Neural progenitor cell (in vitro differentiated cells): ENCODE measurements at places on chromosomes 13 and 19.

DNA sequence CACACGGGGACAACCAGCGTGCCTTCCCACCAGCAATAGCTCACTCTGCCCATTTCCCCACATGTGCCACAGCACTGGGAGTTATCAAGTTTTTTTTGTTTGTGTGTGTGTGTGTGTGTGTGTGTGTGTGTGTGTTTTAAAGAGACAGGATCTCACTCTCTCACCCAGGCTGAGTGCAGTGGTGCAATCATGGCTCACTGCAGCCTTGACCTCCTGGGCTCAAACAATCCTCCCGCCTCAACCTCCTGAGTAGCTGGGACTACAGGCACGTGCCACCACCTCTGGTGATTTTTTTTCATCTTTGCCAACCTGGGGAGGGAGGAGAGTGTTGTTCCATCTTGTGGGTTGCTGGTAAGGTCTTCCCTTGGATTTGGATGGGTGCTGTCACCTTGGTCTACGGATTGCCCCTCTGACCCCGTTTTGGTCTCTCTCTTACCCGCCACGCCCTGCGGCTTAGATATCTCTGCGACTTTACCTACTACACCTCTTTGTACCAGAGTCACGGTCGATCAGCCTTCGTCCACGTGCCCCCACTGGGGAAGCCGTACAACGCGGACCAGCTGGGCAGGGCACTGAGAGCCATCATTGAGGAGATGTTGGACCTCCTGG is 22.6 kb downstream of the PGPEP1 start:
- H3K27me3 ChIP-seq, result no peaks in the 10 kb centered on the region
- no peak overlapping the region for H3K27ac ChIP-seq
- H3K4me1 ChIP-seq, result peaks cover 9% of the 10 kb centered on the region
- H3K36me3 ChIP-seq, result no peaks in the 10 kb centered on the region
- DNase-seq, result no peak

- H3K36me3 ChIP-seq, result peaks cover 18% of the 10 kb centered on the region
- H3K4me1 ChIP-seq, result no peaks in the 10 kb centered on the region
- H3K27me3 ChIP-seq, result no peaks in the 10 kb centered on the region
These were observed 24.6 kb downstream of the ZMYM5 start for GRCh38 chr13:19838865-19839275.

GRCh38 chr19:3398900-3399278 is 32.5 kb downstream of the NFIC start:
- DNase-seq, result no peak
- peaks cover 13% of the 10 kb centered on the region for H3K27me3 ChIP-seq
- no peak overlapping the region for H3K27ac ChIP-seq
- no peak overlapping the region for H3K4me3 ChIP-seq

DNA sequence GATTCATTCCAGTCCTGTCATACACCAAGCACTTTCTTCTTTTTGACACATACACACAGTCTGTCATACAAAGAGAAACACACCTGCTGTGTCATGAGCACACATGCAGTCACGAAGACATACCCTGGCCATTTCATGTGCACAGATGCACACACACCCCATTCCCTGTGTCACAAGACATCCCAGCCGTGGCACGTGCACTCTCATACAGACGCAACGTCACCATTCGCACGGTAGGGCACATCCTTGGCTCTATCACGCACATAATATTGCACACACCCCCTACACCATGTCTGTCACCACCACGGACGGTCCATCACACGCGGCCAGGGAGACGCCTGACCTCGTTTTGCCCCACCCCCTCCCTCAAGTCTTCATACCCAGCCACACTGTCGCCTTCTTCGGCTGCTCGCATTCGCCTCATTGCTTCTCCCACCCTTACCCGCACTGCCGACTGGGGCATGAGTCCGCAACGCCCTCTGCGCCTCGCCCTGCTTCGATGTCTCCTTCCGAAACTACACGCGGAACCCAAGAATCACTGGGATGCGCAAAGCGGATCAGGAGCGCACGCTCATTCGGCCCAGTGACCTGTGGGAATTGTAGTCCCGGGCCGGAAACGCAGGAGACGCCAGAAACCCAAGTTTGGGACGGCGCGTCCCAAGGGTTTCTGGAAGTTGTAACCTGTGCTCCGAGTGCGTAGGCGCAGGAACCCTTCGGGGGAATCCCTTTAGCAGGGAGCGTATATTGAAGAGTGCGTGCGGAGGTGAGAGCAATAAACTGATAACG is 6.8 kb upstream of the ZNF283 start:
- H3K4me1 ChIP-seq, result no peaks in the 10 kb centered on the region
- no peak overlapping the region for H3K27ac ChIP-seq
- DNase-seq, result no peak

- no peaks in the 10 kb centered on the region for H3K36me3 ChIP-seq
- peaks cover 5% of the 10 kb centered on the region for H3K4me1 ChIP-seq
- no peak for DNase-seq
- peaks cover 11% of the 10 kb centered on the region for H3K27me3 ChIP-seq
These were observed 46.8 kb downstream of the COLGALT1 start for GRCh38 chr19:17602217-17602616.

DNA sequence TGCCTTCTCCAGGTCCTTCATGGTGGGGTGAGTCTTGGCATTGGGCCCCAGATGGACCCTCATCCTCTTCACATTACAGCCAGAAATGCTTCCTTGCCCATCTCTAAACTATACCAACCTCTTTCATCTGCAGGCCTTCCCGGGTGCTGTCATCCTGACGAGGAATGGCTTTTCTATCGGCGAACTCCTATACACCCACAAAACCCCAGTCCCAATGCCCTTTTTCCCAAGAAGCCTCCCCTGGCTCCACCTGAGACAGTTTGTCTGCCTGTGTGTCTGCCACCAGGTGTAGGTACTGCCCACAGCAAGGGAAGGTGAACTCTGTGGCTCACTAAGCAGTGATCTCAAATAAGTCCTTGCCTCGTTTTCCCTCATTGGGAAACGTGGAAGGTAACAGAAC is 55.3 kb downstream of the PTPRS start:
- H3K27me3 ChIP-seq, result no peaks in the 10 kb centered on the region
- H3K4me1 ChIP-seq, result peaks cover 6% of the 10 kb centered on the region
- DNase-seq, result no peak
- no peak overlapping the region for H3K4me3 ChIP-seq
- no peak overlapping the region for H3K27ac ChIP-seq
- no peaks in the 10 kb centered on the region for H3K36me3 ChIP-seq

DNA sequence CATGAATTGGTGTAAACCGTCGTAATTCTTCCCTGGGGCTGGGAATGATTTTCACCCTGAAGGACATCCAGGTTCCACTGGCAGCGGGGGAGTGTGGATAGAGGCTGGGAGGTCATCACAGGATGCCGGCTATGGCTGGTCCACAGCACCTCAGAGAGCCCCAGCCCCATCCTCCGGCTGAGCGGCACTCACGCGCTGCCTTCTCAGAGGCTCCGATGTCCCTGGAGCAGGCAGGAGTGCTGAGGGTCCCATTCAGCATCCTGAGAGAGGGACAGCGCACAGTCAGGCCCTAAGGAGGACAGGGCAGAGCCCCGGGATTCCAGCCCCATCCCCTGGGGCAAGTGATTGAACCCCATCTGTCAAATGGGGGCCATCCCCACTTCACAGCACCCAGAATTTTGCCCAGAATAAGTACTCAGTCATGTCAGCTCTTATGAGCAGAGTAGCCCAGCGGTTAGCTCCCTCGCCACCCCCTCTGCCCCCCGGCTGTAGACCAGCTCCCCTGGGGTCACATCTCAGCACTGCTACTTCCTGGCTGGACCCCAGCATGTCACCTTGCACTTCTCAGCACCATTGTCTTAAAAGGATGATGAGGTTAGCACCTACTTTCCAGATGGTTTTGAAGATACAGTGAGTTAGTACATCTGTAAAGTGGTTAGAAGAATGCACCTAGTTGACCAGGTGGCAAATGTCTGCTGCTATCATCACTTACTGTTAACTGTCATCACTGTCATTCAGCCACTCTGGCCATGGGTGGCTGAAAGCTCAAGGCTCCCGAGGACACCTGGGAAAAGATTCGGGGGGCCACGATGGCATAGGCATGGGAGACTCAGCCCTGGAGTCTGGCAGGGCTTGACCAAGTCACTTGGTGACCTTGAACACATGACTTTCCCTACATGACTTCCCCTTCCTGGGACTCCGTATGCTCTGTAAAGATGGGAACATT is 11.9 kb downstream of the GRAMD1A start:
- H3K4me1 ChIP-seq, result no peaks in the 10 kb centered on the region
- DNase-seq, result no peak
- no peak overlapping the region for H3K27ac ChIP-seq
- H3K4me3 ChIP-seq, result no peak overlapping the region
- H3K36me3 ChIP-seq, result no peaks in the 10 kb centered on the region

DNA sequence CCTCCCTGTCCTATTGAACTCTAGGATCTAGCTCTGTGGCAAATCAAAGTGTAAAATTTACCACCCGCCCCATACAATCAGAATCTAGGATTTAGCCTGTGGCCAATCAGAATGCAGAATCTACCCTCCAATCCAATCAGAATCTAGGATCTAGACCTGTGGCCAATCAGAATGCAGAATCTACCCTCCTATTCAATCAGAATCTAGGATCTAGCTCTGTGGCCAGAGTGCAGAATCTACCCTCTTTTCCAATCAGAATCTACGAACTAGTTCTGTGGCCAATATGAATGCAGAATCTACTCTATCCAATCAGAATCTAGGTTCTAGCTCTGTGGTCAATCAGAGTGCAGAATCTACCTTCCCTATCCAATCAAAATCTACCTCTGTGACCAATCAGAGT is 25.8 kb downstream of the PRKD2 start:
- DNase-seq, result no peak
- H3K4me3 ChIP-seq, result no peak overlapping the region

DNA sequence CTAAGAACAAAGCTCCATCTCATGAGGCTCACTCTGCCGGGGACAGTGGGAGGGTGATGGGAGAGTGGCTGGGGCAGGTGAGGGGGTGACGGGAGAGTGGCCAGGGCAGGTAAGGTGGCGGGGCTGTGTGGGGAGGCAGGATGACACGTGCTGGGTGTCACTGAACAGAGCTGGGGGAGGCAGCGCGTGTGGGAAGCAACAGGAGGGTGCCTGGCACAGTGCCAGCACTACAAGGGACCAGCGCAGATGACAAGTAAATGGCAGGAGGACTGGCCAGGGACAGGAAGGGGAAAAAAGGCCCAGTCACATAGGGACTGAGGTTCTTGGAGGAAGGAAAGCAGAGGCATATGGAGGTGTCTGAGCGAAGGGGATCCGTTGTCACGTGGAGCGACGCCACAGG is 129.9 kb downstream of the RNF17 start:
- H3K27ac ChIP-seq, result no peak overlapping the region
- no peak overlapping the region for H3K4me3 ChIP-seq
- DNase-seq, result no peak
- peaks cover 10% of the 10 kb centered on the region for H3K36me3 ChIP-seq
- no peaks in the 10 kb centered on the region for H3K27me3 ChIP-seq
- no peaks in the 10 kb centered on the region for H3K4me1 ChIP-seq

DNA sequence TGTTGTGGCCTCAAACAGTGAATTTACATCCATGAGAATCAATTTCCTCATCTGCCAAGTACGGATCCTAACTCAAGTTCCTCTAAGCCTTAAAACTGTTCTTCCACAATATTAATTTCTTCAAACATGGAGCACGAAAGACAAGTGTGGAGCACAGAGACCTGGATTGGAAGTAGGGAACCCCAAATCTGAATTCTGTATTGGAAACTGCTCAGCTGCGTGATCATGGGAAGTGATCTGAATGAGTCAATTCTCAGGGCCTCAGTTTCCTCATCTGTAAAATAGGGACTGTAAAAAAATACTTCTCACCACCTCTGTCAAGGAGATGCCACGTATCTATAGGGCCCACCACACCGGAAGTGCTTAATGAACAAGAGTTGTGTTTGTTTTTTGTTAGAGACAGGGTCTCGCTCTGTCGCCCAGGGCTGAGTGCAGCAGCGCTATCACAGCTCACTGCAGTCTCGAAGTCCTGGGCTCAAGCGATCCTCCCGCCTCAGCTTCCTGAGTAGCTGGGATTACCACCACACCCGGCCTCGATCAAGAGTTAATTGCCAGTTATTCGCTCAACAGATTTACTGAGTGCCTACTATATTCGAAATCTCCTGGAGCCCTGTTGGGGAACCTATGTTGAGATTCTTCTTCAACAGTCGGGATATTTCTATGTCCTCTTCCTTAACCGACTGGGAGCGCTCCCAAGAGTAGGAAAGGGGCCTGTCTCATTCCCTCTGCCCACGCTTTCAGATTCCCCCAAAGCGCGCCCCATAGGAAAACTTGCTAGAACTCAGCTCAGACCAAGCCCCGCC is 1.6 kb downstream of the SERTAD3 start:
- DNase-seq, result no peak
- H3K4me3 ChIP-seq, result peak overlapping the region; percentile 86

- no peaks in the 10 kb centered on the region for H3K36me3 ChIP-seq
- H3K4me3 ChIP-seq, result no peak overlapping the region
- no peaks in the 10 kb centered on the region for H3K4me1 ChIP-seq
These were observed 135.3 kb downstream of the MTUS2 start for GRCh38 chr13:28955264-28955966.

DNA sequence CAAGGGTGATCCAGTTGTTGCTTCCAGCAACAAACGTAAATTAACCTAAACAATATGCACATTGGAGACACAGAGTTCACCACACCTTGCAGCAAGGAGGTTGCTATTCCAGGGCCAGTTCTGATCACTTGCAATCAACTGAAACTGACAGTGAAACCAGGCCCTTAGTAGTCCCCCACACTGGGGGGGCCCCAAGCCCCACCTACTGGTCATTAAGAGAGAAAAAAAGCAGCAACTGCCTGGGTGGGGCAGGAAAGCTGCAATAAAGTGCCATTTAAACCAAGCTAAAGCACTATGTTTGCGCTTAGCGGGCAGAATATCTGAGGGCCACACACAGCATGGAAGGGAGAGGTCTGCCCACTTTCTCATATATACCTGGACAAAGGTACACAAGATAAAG is 51.5 kb downstream of the ATP7B start:
- no peaks in the 10 kb centered on the region for H3K36me3 ChIP-seq
- H3K4me1 ChIP-seq, result no peaks in the 10 kb centered on the region
- no peak overlapping the region for H3K4me3 ChIP-seq

- H3K4me1 ChIP-seq, result no peaks in the 10 kb centered on the region
- H3K4me3 ChIP-seq, result no peak overlapping the region
- no peak overlapping the region for H3K27ac ChIP-seq
- peaks cover 5% of the 10 kb centered on the region for H3K27me3 ChIP-seq
- H3K36me3 ChIP-seq, result no peaks in the 10 kb centered on the region
These were observed 8.9 kb upstream of the CCDC9 start for GRCh38 chr19:47247308-47247990.

DNA sequence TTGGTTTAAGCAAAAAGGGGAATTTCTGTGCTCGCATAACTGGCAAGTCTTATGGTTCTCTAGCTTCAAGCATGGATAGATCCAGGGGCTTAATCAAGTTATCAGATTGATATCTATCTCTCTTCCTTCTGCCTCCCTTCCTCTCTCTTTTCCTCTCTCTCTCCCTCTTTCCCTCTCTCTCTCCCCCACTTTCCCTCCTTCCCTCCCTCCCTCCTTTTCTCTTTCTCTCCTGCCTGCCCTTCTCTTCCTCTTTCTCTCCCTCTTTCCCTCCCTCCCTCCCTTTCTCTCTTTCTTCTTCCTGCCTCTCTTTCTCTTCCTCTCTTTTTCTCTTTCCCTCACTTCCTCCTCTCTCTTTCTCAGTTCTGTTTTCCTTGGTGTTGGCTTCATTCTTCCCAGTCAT is 195.8 kb downstream of the HS6ST3 start:
- DNase-seq, result no peak
- no peaks in the 10 kb centered on the region for H3K27me3 ChIP-seq
- no peak overlapping the region for H3K27ac ChIP-seq
- H3K36me3 ChIP-seq, result no peaks in the 10 kb centered on the region
- H3K4me1 ChIP-seq, result no peaks in the 10 kb centered on the region

- H3K27ac ChIP-seq, result no peak overlapping the region
- H3K4me1 ChIP-seq, result peaks cover 3% of the 10 kb centered on the region
- no peaks in the 10 kb centered on the region for H3K36me3 ChIP-seq
These were observed 5.0 kb downstream of the JOSD2 start for GRCh38 chr19:50505856-50506611.
